ENCODE measurements at places on chromosomes 2 and 18. TPM values are rescaled to one million over a fixed set of nuclear protein-coding genes. Genes with fewer than 3 reads are reported as not detected.

The KIF1A gene
- total RNA-seq, result 10.2 TPM

The CDH19 gene
- not detected for total RNA-seq

The NGEF gene
- 0.63 TPM for total RNA-seq

The RASGRP3 gene
- 1.6 TPM for total RNA-seq

The RAD51AP2 gene
- total RNA-seq, result not detected

The CIB4 gene
- total RNA-seq, result not detected

The FIGN gene
- not detected for total RNA-seq

The EVX2 gene
- total RNA-seq, result not detected

The PREPL gene
- 25.0 TPM for total RNA-seq

The TUBA3E gene
- not detected for total RNA-seq

The LYPD1 gene
- not detected for total RNA-seq

The OTOS gene
- total RNA-seq, result not detected

The CYTIP gene
- total RNA-seq, result 520 TPM

The ZNF521 gene
- not detected for total RNA-seq

The SLC66A3 gene
- total RNA-seq, result 10.6 TPM

The SGPP2 gene
- 2.8 TPM for total RNA-seq

The UGT1A4 gene
- not detected for total RNA-seq

The NABP1 gene
- total RNA-seq, result 30.5 TPM

The ATRAID gene
- 65.2 TPM for total RNA-seq

The MYCN gene
- 0.16 TPM for total RNA-seq

The PLA2R1 gene
- total RNA-seq, result not detected

The ILKAP gene
- total RNA-seq, result 43.3 TPM

The ALLC gene
- total RNA-seq, result not detected

The SNTG2 gene
- total RNA-seq, result 3.2 TPM

The SERPINB13 gene
- total RNA-seq, result not detected

The RRM2 gene
- total RNA-seq, result 368 TPM

All from activated CD8-positive, alpha-beta T cell treated with anti-CD3 and anti-CD28 coated beads for 36 hours (primary cell).